ENCODE measurements at places on chromosomes 7 and 10.

GRCh38 chr10:86227501-86228258 is 138.9 kb downstream of the GRID1 start:
- no peak for DNase-seq

DNA sequence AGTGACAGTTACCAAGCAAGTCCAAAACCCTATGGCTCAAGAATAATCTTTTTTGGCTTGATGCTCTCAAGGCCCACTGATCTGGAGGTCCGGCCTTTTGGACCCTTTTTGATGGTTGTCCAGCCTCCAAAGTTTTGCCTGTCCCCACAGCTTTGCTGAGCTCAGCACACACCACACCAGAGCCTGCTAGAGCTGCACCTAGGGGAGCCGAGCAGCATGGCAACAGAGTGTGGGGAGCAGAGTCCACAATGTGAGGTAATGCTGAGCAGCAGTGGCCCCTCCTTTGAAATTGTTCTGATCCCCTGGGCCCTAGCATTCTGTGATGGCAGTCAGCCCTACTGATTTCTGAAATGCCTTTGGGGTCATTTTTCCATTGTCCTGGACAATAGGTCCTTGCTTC is 9.3 kb downstream of the GIMAP7 start:
- no peak for DNase-seq

DNA sequence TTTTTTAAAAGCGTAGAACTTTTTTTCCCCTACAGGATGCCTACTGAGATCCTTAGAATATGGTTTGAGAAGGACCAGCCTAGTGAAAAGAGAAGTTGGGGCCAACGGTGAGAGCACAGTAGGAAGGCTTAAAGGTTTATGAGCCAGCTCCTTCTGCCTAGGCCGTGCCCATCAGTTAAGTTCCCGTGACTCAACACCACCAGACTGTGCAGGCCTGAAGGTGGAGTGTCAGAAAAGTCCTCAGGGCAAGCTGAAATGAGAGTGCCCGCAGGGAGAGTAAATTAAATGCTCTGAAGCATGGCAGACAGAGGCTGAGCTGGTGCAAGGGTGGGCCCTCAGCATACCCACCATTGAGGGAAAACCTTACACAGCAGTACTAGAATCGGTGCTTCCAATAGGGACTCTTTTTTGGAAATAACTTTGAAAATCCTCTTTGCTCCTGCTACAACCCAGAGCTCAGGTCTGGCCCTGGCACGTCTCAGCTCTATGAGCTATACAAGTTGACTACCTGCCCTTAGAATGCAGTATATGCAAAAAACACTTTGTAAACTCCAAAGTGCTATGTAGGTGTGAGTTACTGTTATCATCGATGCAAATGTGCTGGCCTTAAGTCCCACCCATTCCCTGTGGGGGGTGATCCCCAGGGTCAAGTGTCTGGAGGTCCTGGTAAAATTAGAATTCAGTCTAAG is 15.2 kb upstream of the C10orf67 start:
- no peak for DNase-seq

DNA sequence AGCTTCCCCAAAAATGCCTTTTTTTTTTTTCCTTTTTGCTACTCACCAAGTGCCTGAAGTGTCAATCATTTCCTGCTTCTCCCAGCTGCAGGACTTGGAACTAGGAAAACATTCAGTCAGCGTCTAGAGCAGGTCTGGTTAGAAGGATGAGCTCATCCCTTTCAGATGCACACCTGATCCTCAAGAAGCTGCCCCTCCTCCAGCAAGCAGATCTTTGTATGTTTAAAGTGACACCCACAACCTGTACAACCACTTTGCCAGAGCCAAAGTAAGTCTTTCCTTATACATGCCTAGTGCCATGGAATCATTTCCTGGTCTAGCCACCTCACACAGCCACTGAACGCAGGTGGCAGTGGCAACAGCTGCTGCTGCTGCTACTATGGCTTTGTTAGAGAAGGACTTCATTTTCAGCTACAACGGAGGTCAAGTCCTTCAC is 10.4 kb upstream of the USP54 start:
- no peak for DNase-seq

- no peak for DNase-seq
Observed at GRCh38 chr10:113916053-113916452, 61.6 kb downstream of the NHLRC2 start.

DNA sequence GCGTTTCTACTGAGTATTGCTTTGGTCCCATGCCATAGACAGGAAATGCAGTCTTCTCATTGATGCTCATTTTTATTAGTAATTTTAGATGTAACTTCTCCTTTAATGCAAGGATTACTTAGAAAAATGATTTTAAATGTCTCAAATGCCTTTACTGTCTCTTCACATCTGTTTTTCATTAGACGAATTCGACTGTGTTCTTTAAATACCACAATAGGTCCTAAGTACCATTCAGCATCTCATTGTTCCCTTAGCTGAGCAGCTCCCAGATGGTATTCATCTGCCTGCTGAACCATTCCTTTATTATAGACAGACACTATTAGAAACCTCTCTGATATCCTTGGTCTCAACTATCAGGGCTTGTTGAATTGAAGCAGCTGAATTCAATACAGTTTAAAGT is 113.6 kb downstream of the LSMEM1 start:
- no peak for DNase-seq

DNA sequence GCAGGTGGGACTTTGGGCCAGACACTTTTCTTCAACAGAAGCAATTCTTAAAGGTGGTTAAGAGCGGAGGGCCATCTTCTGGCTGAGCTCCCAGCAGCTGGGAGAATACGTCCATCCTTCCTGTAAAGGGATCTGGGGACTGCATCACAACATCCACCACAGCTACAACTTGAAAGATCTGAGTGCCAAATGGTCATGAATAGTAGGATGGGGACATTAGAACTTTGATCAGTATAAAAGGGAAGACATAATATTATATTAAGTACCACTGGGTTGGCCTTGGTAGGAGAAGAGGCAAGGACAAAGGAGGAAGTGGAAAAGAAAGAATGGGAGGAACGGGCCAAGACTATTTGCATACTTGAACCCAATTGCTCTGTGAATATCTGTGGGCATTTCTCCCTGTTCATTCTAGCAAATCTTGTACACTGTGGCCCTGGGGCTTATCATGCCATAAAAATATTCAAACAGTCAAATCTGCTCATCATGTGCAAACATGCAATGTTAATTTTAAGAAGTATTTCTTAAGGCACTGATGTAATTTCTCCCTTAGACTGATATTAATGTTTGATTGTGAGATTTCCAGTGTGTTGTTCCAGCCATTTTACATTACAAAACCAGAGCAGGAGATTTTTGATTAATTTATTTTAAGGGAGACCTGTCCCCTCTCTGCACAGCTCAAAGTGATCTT is 65.5 kb upstream of the CREB5 start:
- no peak for DNase-seq

- DNase-seq: no peak
Observed at GRCh38 chr10:89679986-89680385, 21.4 kb upstream of the KIF20B start.

DNA sequence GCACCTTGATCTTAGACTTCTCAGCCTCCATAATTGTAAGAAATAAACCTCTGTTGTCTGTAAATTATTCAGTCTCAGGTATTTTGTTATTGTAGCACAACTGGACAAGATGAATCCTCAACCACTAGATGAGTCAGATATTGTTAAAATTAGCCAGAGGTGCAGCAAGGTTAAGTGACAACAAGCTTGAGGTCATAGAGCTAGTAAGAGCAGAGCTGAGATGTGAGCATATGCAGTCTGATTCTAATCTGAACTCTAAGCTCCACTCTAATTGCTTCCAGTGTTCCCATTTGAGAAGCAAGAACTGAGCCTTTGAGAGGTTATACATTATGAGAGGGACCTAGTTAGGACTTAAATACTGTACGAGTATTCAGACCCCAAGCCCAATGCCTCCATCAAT is 93.1 kb downstream of the FZD1 start:
- DNase-seq: no peak

DNA sequence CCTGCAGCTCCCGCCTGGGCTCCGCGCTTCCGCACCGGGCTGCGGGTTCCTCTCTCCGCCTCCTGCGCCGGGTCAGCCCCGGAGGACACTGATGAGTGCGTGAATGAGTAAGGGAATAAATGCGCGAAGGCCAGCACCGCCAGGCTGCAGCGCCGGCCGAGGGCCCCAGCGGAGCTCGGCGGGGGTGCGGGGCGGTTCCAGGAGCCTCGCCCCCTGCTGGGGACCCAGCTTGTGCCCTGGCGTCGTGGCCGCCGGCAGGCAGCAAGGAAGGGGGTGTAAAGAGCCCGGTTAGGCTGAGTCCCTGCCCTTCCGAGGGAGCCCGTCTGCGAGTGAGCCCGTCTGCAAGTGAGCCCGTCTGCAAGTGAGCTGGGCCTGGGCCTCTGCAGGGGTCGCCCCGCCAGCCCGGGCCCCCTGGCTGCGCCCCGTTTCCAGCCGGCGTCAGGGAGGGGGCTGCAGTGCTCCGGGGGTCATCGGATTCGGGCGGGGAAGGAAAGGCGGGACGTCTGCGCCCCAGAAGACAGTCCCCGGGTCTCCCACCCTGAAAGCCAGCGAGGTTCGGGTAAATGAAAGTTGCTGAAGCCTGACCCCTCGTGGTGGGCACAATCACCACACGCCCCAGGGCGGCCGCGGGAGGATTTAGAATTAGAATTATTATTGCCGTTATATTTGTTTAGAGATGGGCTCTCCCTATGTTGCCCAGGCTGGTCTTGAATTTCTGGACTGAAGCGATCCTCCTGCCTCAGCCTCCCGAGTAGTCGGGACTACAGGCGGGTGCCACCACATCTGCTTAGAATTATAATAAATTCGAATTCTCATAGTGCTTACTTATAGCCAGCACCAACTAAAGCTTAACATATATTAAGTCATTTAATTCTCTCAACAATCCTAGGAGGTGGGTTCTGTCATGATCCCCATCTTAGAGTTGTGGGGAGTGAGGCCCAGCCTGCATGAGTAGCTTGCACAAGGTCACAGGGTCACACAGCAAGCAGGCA is 8.6 kb upstream of the CRYGN start:
- DNase-seq: peak; percentile 62

- no peak for DNase-seq
Observed at GRCh38 chr10:116431598-116431997, 4.0 kb downstream of the PNLIPRP3 start.

GRCh38 chr7:91165006-91165845 is 99.0 kb upstream of the FZD1 start:
- no peak for DNase-seq

DNA sequence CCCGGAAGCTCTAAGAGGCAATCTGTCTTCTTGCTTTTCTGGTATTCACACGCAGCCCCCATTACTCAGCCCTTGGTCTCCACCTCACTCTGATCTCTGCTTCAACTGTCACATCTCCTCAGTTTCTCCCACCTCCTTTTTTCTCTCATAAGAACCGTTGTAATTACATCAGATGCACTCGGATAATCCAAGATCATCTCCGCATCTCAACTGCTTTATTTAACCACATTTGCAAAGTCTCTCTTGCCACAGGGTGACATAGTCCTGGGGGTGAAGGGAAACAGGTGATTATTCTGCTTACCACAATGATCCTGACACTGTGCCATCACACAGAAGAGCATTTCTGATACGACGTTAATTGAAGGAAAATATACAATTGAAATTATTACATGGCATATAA is 79.9 kb downstream of the HACD1 start:
- no peak for DNase-seq

- DNase-seq: no peak
Observed at GRCh38 chr7:143906151-143906550, 4.2 kb upstream of the TCAF1 start.

DNA sequence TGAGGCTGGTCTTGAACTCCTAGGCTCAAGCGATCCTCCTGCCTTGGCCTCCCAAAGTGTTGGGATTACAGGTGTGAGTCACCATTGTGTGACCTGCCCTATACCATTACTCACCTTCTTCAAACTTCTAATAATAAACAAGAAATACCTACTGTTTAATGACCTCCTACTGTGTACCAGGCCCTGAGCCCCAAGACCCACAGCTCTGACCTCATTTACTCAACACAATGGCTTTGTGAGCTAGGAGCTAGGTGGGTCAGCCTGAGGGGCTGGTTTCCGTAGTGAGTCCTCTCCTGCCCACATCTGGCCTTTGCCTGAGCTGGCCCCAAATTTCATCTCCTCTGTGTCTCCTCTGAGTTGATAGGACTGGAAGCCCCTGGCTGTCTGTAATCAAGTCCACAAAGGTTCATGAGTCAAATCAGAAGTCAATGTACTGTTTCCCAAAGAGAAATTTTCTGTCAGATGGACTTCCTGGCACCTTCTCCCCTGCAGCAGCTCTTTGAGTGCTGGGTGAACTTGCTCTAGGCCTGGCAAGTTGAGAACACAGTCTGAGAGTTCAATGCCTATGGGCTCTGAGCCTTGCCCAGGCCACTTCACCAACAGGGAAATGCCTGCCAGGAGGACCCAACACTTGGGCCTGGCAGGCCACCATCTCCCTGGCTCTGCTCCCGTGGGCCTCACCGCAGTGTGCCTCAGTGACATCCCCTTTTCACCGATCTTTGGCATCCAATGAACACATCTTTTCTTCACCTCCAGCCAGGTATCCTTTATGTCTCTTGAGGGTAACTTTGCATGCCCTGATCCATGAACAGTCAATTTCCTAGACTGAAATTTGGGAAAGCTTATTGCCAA is 24.0 kb downstream of the NEURL1 start:
- no peak for DNase-seq

DNA sequence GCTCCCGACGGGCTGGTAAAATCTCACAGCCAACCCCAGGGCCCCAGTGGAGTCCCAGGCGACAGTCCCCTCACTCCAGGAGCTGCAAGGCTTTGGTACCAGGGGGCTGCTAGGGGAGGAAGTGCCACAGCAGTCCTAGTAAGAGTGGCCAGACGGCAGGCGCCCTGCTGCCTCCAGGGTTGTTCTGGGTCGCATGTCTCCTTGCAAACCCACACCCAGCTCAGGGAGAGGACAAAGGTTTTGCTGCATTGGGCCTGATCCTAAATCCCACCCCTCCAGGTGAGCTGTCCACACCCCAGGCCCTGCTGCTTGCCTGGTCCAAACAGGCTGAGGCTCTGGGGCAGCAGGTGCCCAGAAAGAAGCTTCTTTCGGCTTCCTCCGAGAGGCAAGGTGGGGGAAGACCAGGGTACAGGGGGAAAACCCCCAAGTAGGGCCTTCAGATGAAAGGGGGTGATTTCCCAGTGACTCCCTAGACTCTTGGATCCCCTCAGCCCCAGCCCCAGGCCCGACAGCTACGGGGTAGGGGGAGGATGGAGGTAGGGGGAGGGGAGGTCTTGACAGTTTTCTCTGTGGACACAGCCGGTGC is 4.2 kb upstream of the KCP start:
- DNase-seq: no peak

DNA sequence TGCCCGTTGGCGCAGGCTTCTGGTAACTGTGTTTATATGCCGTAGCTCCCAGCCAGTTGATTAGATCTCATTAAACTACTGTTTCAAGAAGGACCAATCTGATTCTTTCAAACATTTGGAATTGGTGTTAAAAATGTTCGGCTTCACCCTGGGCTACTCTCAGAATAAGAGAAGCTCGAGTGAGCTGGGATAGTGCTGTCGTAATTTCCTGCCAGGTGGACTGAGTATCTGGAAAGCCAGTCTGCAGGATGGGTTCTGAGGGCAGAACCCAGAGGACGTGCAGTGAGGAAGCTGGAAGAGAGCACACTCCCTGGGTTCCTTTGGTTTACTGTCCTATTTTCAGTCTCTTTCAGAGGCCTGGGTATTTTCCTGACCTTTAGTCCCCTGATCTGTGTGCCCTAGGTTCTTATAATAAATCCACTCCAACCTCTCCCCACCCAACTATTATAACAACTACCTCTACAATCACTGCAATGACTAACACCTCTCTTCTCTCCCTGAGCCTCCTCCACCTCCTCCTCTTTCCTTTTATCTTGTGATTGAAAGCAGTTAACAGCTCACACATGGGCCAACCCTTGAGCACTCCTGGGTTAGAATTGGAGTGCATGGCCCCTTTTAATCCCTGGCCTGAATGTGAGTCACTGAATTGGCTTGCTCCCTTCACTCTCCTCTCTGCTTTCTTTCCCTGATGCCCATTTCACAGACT is 63.0 kb downstream of the AOAH start:
- DNase-seq: no peak

GRCh38 chr7:139623518-139623917 is 100.0 kb downstream of the CLEC2L start:
- DNase-seq: no peak
